ENCODE measurements at places on chromosomes 16 and 17.
A peak's percentile ranks its signal among the peaks of the same experiment; 100 is the strongest.

DNA sequence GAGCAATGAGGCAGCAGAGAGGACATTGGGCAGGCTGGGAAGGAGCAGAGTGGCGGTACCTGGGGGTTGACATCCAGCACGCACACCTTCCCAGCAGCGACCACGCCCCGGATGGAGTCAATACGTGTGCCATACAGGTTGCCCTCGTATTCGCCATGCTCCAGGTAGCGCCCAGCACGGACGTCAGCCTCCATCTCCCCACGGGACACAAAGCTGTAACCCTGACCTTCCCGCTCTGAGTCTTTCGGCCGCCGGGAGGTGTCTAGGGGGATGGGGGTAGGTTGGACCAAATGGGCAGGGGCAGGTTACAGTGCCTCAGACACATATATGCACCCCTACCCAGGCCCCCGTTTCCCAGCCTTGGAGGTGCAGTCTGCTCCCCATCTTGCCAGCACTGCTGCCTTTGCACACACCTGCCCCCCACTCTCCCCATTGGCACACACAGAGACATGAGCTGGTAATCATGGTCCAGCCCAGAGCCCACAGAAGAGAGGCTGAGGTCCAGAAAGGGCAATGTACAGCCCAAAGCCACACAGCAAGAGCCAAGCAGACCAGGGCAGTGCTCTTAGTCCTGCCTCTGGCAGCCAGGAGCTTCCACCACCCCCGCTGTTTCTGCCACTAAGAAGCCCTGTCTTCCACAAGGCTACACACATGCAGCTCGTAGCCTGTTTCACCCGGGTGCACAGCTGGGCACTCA is 27.5 kb downstream of the MPP2 start:
- no peak for DNase-seq

- DNase-seq, result no peak
Observed at GRCh38 chr16:68503334-68503733, 35.8 kb upstream of the ZFP90 start.

DNA sequence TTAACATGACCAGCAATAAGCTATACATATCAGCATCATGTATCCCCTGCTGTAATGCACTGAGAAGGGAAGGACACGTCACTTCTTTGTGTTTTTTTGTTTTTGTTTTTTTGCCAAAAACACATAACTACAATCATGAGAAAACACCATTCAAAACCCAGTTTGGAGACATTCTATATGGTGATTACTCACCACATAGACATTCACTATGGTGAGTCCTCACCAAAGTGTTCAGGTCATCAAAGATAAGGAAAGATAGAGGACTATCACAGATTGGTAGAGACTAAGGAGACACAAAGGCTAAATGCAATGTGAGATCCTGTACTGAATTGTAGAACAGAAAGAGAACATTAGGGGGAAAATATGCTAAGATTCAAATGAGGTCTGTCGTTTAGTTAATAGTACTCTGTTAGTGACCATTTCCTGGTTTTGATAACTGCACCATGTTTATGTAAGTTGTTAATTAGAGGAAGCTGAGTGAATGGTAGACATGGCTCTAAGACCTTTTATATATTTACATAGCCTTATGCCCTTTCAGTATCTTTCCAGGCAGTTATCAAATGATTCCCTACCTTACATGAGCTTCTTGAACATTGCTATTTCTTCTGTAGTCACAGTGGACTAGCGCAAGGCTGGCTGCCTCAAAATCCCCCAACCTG is 46.6 kb downstream of the PIK3R5 start:
- DNase-seq, result no peak

DNA sequence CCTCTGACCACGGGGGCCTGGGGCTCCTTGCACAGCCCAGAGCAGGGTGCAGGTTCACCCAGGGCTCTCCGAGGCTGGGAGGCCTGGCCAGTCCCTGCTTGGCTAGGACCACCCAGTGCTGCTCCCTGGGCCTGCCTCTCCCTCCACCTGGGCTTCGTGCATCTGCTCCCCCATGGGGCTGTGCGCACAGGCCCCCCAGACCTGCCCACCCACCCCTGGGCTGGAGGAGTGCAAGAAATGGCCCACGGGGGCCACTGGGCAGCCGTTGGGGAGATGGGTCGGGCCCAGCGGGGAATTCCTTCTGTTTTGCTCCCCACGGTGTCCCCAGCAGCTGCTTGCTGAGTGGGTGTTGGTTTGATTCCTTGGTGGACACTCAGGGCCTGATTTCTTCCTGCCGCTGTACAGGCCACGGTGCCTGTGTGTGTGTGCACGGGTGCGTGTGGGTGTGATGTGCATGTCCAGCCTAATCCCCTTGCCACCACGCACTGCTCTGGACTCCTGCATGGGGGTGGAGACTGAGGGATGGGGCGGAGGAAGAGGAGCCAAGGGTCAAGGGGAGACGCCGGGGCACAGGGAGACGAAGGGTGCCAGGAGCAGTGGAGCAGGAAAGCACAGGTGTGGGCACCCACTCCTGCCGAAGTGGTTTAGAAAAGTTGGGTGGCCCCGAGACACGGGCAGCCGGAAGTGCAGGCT is 8.5 kb downstream of the PRSS27 start:
- DNase-seq, result no peak

DNA sequence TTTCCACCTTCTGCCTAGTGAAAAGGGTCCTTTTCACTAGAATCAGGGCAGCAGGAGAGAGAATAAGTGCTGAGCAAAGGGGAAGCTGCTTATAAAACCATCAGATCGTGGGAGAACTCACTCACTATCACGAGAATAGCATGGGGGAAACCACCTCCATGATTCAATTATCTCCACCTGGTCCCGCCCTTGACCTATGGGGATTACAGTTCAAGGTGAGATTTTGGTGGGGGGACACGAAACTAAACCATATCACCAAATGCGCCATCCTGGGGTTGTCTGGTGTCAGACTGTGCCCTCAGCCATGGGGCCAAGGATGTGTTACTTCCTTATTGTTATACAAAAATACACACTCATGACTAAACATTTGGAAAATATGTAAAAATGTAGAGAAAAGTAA is 10.4 kb upstream of the KATNB1 start:
- no peak for DNase-seq

GRCh38 chr17:80796430-80796861 is 195.2 kb upstream of the CHMP6 start:
- DNase-seq, result no peak

GRCh38 chr17:65231662-65232335 is 94.6 kb downstream of the RGS9 start:
- peak; percentile 92 for DNase-seq

DNA sequence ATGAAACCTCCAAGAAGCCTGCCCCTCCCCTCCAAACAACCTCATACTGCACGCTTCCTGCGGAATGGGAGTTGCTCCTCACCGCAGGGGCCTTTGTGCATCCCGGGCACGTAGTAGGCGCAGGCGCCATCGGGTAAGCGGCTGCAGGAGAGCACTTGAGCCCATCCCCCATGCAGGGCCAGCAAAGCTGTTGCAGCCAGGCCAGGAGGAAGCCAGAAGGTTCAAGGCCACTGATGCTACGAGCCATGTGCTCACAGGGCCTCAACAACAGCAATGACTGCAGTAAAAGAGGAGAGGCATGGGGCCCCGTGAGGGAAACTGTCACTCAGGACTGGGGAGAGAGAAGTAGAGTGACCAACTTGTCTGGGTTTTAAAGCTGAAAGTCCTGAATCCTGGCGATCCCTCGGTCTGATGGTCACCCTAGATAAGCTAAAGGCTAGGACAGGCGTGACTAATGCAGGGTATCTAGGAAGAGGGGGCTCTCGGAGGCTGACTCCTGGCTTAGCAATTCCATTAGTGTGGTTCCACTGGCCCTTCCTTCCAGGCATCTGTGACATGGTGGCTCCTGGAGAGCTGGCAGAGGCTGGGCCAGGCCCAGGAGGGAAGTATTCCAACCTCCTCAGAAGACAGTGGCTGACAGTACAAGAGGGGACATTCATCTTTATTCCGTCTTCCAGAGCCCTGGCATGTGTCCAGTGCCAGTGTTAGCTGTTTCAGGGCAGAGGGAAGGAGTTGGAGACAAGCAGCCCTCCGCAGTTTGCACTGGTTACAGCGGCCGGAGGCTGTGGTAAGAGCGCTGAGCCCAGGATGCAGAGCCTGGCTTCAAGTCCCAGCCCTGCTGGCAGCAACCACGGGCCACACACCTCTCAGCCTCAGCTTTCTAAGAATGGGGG is 20.8 kb downstream of the GOSR2 start:
- peak; percentile 67 for DNase-seq

GRCh38 chr17:61806936-61807335 is 56.4 kb downstream of the BRIP1 start:
- DNase-seq, result no peak
